ENCODE measurements at places on chromosomes 4 and X. TPM values are rescaled to one million over a fixed set of nuclear protein-coding genes. Genes with fewer than 3 reads are reported as not detected.

DNA sequence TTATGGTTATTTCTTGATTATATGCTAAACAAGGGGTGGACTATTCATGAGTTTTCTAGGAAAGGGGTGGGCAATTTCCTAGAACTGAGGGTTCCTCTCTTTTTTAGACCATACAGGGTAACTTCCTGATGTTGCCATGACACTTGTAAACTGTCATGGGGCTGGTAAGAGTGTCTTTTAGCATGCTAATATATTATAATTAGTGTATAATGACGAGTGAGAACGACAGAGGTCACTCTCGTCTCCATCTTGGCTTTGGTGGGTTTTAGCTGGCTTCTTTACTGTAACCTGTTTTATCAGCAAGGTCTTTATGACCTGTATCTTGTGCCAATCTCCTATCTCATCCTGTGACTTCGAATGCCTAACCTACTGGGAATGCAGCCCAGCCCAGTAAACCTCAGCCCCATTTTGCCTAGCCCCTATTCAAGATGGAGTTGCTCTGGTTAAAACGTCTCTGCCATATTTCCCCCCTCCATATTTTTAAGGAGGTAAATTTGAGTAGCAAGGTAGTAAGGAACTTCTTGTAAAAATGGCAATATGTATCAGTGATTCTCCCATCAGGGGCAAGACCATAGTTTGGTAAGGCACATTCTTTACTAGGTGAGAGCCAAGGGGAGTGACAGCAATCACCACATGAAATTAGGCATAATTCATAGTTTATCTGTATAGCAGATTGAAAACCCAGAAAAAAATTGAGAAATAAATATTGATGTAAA, 2.6 kb downstream of the CXCL2 start:
- H3K4me3 ChIP-seq: no peak overlapping the region
- H3K36me3 ChIP-seq: no peaks in the 10 kb centered on the region
- no peaks in the 10 kb centered on the region for H3K4me1 ChIP-seq
- no peak for DNase-seq

The RAI2 gene
- 0.13 TPM for total RNA-seq

GRCh38 chrX:118729042-118729652, 1.7 kb downstream of the IL13RA1 start:
- peaks cover 51% of the 10 kb centered on the region for H3K4me1 ChIP-seq
- no peak for DNase-seq
- H3K36me3 ChIP-seq: no peaks in the 10 kb centered on the region
- peak overlapping the region; percentile 55 for H3K4me3 ChIP-seq

DNA sequence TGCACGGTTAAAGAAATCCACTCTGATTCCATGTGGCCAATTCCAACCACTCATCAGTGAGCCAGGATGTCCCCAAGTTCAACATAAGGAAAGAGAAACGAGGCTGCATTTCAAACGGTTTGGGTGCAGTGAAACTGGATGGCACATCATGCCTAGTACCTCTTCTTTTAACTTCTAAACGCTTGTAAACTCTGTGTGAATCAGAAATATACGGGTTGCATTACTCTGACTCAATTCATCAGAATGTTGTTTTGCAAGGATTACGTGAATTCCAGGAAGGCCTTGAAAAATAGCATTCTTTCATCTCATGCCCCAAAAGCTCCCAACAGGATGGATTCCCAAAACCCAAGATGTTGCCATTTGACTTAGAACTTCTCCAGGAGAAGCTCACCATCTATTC, 270.4 kb downstream of the LDB2 start:
- no peak overlapping the region for H3K4me3 ChIP-seq
- H3K36me3 ChIP-seq: no peaks in the 10 kb centered on the region
- H3K4me1 ChIP-seq: no peaks in the 10 kb centered on the region
- no peak overlapping the region for H3K27ac ChIP-seq

The SYN1 gene
- 1.0 TPM for total RNA-seq

DNA sequence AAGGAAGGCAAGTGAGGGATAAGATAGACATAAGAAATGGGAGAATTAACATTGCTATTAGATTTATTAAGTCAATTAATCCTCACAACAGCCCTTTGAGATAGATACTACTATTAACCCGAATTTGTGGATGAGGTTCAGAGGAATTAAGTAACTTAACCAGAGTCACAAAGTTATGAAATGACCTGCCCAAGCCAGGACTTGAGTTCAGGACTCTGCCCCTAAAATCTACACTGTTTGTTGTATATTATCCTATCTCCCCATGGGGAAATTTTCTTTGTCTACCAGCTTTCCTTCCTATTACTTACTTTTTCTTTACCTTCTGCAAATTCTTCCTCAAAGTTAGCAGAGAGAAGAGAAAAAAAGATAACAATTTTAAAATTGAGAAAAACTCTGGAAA, 33.4 kb upstream of the UBQLN2 start:
- no peak overlapping the region for H3K27ac ChIP-seq
- no peaks in the 10 kb centered on the region for H3K36me3 ChIP-seq
- DNase-seq: no peak
- H3K4me3 ChIP-seq: no peak overlapping the region

DNA sequence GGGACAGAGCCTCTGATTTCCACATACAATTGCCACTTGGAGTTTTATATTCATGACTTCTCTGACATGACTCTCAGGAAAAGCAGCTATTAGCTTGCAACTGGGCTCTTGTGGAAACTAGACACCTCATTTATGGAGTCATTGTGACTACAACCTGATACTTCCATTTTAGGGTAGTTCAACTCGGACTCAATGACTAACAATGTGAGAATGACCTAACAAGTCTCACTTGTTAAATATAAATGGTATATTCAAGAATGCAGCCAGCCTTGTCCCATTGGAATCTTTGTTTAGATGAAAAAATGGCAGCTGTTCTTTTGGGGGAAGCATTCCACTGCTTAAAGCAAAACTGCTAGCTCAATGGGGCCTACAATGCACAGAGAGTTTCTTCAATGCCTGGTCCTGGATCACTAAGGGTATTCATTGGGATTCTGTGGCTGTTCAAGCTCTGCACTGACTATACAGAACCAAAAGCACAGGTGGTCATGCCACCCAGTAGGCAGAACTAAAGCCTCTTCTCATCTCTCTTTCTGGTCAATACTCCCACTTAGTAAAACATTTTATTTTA, 36.5 kb upstream of the GLRA3 start:
- H3K4me3 ChIP-seq: no peak overlapping the region
- H3K4me1 ChIP-seq: no peaks in the 10 kb centered on the region
- H3K27ac ChIP-seq: no peak overlapping the region
- H3K36me3 ChIP-seq: no peaks in the 10 kb centered on the region
- DNase-seq: no peak

The MAGEC3 gene
- total RNA-seq: not detected

The PABPC1L2A gene
- total RNA-seq: not detected

The PHKA1 gene
- 28.6 TPM for total RNA-seq

- H3K36me3 ChIP-seq: no peaks in the 10 kb centered on the region
- no peaks in the 10 kb centered on the region for H3K27me3 ChIP-seq
- H3K4me3 ChIP-seq: no peak overlapping the region
- no peaks in the 10 kb centered on the region for H3K4me1 ChIP-seq
- no peak overlapping the region for H3K27ac ChIP-seq
Observed at GRCh38 chr4:37607018-37607417, 79.2 kb downstream of the RELL1 start.

DNA sequence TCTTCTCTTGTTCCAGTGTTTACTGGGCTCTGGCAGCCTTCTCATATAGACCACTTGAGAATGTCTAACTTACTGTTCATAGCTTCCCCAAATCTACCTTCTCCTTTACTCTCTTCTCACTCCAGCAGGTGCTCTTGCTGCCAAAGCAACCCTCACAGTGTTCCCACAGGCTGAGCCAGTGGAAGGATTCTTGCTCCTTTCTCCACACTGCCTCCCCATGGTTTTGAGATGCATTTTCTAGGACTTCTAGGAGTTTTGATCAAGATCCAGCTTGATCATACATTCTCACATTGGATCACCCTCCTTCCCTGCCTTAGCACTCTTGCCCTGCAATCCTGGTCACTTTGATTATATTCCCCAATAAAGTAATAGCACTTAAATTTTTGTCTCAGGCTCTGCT, 230.8 kb downstream of the TMEM47 start:
- no peaks in the 10 kb centered on the region for H3K4me1 ChIP-seq
- H3K36me3 ChIP-seq: no peaks in the 10 kb centered on the region
- H3K27me3 ChIP-seq: no peaks in the 10 kb centered on the region
- H3K4me3 ChIP-seq: no peak overlapping the region

DNA sequence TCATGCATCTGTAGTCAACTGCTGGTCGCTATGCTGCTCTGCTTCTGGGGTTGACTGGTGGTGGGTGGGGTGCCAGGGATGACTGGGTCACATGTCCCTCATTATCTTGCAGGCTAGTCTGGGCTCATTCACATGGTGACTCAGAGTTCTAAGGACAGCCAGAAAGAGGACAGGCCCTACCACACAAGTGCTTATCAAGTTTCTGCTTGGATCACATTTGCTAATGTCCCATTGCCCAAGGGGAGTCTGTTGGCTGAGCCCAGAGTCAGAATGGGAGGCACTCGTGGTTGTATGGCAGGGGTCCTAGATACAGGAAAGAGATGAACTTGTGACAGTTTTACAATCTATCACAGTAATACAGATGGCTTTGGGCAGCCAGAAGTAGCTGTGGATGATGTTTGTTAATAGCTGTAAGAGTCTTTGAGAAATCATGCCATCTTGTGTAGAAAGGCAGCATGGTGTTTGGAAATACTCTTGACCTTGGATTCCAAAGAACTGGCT, 221.3 kb downstream of the GPAT3 start:
- H3K4me1 ChIP-seq: no peaks in the 10 kb centered on the region
- no peak for DNase-seq
- H3K36me3 ChIP-seq: no peaks in the 10 kb centered on the region
- no peaks in the 10 kb centered on the region for H3K27me3 ChIP-seq
